Suppressor macrophage treated with lipopolysaccharide for 1 hour (primary cell): ENCODE measurements at places on chromosomes 4 and X.

DNA sequence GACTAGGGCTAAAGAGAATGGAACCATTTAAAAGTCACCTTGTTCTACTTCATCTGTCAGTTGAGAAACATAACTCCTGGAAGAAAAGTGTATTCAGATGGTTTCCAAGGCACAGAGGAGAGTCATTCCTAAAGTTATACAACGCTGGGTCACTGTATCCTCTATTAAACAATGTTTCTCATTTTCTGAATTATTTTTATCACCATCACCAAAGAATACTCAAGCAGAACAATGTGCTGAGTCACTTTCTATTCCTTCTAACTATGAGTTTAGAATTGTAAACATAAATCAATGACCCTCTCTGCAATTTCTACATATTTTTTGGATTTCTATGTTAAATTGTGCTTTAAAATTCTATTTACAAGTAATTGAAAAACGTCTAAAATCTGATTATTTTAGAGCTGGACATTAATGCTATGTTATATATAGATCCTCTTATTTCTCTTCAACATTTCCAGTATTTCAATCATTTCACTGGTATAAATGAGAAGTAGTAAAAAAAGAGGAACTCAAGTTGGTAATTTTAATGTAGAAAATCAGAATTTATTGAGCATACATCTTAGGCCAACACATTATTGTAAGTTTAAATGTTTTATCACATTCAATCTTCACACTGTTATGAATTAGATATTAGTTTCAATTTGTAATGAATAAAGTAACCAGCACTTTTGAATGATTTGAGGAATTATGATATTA lies 7.5 kb downstream of the DTHD1 start:
- peak; percentile 54 for DNase-seq

- DNase-seq: peak; percentile 58
Observed at GRCh38 chr4:174120446-174121295, 162.8 kb downstream of the FBXO8 start.

DNA sequence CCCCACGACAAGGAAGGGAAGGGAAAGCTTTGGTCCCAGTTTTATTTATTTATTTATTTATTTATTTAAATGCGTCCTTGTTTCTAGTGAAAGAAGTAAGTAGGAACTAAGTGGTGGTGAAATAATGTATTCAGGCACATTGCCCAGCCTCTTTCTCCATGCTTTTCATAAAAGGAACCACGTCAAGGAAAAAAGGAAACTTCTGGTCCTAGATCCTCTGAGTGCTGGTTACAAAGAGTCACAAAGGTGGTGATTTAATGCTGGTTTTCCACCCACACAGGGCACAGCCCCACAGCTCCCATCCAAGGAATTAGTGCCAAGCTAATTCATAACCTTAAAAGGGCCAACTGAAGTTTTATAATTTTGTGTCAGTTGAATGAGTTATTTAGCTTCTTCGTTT lies 206.6 kb upstream of the GYPA start:
- DNase-seq: peak; percentile 64

DNA sequence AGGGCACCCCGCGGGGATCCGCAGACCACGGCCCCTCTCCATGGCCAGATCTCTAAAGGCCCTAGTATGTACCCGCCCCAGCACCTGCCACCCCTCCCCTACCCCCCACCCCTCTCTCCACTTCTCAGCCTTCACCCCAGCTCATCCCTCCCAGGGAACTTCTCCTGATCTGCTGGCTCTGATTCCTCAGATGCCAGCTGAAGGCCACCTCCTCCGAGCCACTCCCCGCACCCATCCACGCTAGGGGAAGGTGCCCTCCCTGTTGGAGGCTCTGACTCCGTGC lies 11.9 kb downstream of the PSAPL1 start:
- DNase-seq: no peak

GRCh38 chr4:91958596-91958995 lies 345.2 kb upstream of the GRID2 start:
- no peak for DNase-seq

DNA sequence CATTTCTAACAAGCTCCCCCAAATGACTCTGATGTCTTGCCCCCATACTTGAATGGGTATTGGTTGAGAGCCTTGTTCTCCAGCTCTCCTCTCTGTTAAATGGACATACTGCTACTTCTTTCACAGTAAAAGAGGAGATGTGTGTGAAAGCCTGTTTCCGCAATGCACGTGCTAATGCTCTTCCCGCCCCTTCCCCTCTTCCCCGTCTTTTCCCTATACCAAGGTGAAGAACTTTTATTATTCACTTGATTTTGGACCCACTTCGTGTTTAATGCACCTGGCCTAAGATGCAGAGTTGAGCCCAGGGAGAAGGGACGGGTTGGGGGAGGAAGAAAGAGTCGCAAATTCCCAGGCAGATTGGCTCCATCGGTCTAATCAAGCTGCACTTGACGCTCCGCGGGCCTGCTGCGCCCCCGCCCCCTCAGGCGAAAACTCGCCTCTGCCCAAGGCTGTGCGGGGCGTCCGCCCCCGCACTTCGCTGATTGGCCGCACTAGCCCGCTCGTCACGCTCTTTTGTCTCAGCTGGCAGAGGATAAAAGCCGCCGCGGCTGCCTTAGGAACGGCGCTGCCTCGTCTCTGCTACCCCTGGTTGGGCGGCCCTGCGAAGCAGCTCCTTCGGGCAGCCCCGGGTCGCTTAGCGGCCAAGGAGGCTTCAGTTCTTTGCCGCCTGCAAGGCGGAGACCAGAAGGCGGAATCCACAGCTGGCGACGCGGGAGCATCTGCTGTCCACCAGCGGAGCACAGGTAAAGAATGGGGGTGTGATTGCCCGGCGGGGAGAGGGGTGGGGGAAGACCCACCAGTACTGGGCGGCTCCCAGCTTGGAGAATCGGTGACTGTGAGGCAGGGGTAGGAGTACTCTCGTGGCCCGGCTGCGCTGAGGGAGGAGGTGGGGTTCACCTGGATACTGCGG lies at the start of gene ZCCHC12:
Gene ZCCHC12 (plus strand): TSS at position 562 of the 910 bp plus-strand sequence. CDS start 1,421 bp downstream, outside the sequence.
- DNase-seq: peak; percentile 53

DNA sequence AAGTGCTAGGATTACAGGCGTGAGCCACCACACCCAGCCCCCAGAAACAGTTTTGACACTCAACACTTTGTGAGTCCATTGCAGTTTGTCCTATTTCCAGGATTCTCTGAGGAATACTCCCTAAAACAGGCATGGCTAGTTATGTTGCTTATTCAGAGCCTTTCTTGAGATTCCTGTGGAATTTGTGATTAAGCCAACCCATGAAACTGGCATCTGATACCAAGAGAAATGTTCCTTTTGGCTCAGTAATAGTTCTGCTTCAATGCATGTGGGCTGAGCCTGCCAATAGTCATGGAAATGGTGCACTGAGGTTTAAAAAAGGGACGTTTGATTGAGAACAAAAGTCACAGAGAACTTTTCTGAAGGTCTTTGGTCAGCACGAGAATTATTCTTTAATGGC lies 241.7 kb downstream of the PPP1R2C start:
- no peak for DNase-seq
